HFFc6 (cell line): ENCODE measurements at places on chromosomes 4 and X. TPM values are rescaled to one million over a fixed set of nuclear protein-coding genes. Genes with fewer than 3 reads are reported as not detected.

DNA sequence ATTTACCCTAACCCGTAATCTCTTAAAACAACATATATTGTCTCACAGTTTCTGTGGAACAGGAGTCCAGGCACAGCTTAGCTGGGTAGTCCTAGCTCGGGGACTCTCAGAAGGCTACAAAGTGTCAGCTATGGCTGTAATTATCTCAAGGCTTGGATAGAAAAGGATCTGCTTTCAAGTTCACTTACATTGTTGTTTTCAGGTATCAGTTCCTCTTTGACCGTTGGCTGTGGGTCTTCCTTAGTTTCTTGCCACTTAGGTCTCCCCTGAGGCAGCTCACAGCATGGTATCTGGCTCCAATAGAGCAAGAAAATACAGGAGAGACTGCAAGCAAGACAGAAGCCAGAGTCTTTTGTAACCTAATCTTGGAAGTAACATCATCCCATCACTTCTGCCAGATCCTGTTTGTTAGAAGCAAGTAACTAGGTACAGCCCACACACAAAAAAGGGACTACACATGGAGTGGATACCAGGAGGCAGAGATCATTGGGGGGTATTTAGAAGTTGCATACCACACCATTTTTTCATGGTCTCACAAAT is 137.0 kb downstream of the MAGEB5 start:
- H3K27me3 ChIP-seq = no peaks in the 10 kb centered on the region
- H3K4me1 ChIP-seq = no peaks in the 10 kb centered on the region
- H3K4me3 ChIP-seq = no peak overlapping the region
- no peak for DNase-seq
- no peak overlapping the region for H3K27ac ChIP-seq

DNA sequence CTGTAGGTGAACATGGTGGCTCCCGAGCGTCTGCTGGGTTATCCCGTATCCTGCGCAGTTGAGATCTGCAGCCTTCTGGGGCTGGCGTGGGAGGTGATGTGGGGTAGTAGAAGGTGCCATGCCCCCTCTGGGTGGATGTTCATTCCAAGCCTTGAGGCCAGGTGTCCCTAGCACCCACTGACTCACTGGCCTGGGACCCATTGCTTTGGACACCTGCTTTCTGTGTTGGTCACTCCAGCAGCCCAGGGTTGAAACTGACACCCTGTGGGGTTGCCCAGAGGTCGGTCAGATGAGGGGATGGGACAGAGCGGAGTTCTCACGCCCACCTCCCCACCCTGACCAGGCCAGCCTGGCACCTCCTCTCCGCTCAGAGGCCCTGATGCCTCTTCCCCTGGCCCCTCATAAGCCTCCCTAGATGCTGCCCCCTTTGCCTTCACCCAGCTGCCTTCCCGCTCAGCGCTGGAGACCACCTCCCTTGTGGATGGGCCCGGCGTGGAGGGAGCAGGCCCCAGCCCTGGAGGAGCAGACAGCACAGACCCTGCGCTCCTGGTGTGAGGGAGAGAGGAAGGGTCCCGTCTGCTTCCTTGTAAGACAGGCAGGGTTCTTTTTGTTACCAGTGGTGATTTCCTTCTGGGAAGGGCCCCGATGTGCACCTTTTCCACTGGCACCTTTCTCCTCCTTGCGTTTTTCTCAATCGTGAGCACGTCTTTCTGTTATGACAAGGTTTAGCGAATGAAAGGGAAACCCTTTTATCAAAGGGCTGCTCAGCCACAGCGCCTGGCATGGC is 2.0 kb downstream of the DOK7 start:
- H3K36me3 ChIP-seq = no peaks in the 10 kb centered on the region
- H3K27me3 ChIP-seq = peaks cover 18% of the 10 kb centered on the region

Gene SOWAHB
- total RNA-seq = 0.10 to 0.15 TPM in 2 of 3 replicates, not detected in the other

DNA sequence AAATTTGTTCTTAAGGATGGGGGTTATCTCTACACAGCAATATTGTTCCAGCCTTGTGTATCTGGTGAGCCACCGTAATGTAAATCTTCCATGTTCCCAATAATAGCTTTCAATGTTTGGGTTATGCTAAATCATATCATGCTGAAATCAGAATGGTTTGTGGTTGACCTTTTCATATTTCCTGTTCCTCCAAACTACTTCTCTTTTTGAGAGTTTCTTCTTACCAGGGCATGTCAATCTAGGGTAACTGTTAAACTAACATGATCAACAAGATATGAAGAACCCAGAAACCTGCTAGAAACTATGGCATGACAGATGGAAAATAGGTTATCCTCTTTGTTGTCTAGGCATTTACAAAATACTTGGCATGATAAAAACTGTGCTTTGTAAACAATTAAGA is 22.0 kb downstream of the TNMD start:
- DNase-seq = no peak
- H3K4me3 ChIP-seq = no peak overlapping the region
- H3K27me3 ChIP-seq = peaks cover 6% of the 10 kb centered on the region
- H3K27ac ChIP-seq = no peak overlapping the region

- H3K27ac ChIP-seq = no peak overlapping the region
- H3K4me3 ChIP-seq = no peak overlapping the region
- no peaks in the 10 kb centered on the region; the same call in 1 of the 2 replicates for H3K27me3 ChIP-seq
- 0 out of 2 replicates have a peak, but pooled peaks cover 3% of the 10 kb centered on the region for H3K36me3 ChIP-seq
- no peak for DNase-seq
- H3K4me1 ChIP-seq = no peaks in the 10 kb centered on the region
These were observed 956.7 kb downstream of the GLUD2 start for GRCh38 chrX:122004127-122004526.

Gene UCP1
- total RNA-seq = not detected in 2 replicates

- no peak overlapping the region for H3K27ac ChIP-seq
- H3K27me3 ChIP-seq = peaks cover 5% of the 10 kb centered on the region
- peaks cover 14% of the 10 kb centered on the region for H3K36me3 ChIP-seq
- H3K4me3 ChIP-seq = no peak overlapping the region
These were observed 64.7 kb upstream of the NKX1-1 start for GRCh38 chr4:1470816-1471442.

GRCh38 chr4:177322881-177323280 is 13.2 kb downstream of the NEIL3 start:
- H3K36me3 ChIP-seq = peaks cover 42% of the 10 kb centered on the region
- H3K4me1 ChIP-seq = peaks cover 50% of the 10 kb centered on the region
- H3K4me3 ChIP-seq = no peak overlapping the region
- H3K27me3 ChIP-seq = no peaks in the 10 kb centered on the region
- no peak for DNase-seq
- no peak overlapping the region; the same call in 1 of the 2 replicates for H3K27ac ChIP-seq

Gene HAND2
- total RNA-seq = 0.35 to 3.6 TPM (median 3.1 TPM) in 3 replicates

Gene PNMA6F
- not detected in 3 replicates for total RNA-seq

Gene HHIP
- 0.16 to 1.1 TPM (median 0.57 TPM) in 3 replicates for total RNA-seq

GRCh38 chrX:124280294-124280902 is 52.1 kb upstream of the TEX13D start:
- no peaks in the 10 kb centered on the region for H3K36me3 ChIP-seq
- H3K27me3 ChIP-seq = peaks cover 2% of the 10 kb centered on the region; the same call in 1 of the 2 replicates
- peaks cover 9% of the 10 kb centered on the region for H3K4me1 ChIP-seq
- DNase-seq = peak; percentile 3

GRCh38 chrX:56813318-56813837 is 84.3 kb downstream of the NBDY start:
- peaks cover 5% of the 10 kb centered on the region; the same call in 1 of the 2 replicates for H3K36me3 ChIP-seq
- H3K4me1 ChIP-seq = peaks cover 19% of the 10 kb centered on the region
- H3K27ac ChIP-seq = peak overlapping the region; percentile 63; the same call in 1 of the 2 replicates

GRCh38 chr4:5383191-5383980 is 325.0 kb downstream of the EVC2 start:
- H3K4me3 ChIP-seq = no peak overlapping the region
- no peak for DNase-seq
- H3K27me3 ChIP-seq = peaks cover 4% of the 10 kb centered on the region
